Neural crest cell (in vitro differentiated cells): ENCODE measurements at places on chromosomes 12 and 14.

DNA sequence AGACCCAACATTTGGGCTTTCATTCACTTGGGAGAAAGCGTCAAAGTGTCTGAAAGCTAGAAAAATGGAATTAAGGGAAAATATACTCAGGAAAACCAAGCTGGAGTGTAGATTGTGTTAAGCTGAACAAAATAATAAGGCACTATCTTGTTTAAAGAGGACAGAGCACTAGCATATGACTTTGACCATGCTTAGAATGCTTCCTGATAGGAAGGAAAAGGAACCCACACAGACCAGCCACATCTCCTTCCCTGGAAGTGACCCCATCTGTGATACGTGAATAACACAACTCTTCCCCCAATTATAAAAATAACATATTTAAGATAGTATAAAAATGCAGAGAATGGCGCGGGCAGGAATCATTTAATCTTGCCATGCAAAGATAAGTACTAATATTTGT, 94.7 kb upstream of the BCL2L14 start:
- no peak for DNase-seq

DNA sequence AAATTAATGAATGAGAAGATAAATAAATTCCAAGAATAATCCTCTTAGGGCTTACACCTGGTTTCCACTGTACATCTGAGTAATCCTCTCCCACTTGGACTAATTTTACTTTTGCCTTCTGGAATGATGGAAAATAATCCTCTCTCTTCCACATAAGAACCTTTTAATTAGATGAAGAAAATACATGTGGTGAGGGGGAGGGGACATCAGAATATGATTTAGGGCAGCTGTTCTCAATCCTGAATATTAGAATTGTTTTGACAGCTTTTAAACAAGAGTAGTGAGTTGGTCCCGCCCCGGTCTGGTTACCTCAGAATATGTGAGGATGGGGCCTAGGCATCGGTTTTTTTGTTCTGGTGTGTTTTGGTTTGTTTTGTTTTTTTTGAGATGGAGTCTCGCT, 51.5 kb downstream of the HECTD4 start:
- DNase-seq = no peak

DNA sequence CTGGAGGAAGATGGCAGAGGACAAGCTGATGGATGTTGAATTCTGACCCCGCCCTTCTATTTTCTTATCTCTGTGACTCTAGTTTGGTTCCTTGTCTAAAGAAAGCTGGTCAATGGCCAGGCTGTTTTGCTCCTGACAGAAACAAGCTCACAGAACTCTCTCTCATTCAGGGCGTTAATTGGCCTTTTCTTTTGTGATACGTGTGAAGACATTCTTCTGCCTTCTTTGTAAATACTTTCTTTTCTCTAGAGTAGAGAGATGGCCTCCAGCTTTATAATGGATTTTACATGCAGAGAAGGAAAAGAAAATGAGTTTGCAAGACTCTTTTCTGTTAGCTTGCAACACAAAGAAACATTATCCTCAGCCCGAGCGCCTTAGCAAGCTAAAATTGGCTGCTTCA, 492.2 kb upstream of the CCDC196 start:
- DNase-seq = no peak

DNA sequence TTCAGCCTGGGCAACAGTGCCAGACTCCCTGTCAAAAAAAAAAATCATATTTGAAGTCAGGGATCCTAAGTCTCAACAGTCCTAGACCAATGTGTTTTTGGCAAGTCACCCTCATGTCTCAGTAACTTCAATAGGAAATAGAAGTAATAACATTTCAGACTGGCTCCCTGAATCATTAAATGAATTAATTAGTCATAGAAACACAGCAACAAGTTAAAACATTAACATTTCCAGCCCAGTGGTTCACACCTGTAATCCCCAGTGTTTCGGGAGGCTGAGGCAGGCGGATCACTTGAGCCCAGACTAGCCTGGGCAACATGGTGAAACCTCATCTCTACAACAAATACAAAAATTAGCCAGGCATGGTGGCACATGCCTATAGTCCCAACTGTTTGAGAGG, 125.2 kb downstream of the GTF2A1 start:
- no peak for DNase-seq

DNA sequence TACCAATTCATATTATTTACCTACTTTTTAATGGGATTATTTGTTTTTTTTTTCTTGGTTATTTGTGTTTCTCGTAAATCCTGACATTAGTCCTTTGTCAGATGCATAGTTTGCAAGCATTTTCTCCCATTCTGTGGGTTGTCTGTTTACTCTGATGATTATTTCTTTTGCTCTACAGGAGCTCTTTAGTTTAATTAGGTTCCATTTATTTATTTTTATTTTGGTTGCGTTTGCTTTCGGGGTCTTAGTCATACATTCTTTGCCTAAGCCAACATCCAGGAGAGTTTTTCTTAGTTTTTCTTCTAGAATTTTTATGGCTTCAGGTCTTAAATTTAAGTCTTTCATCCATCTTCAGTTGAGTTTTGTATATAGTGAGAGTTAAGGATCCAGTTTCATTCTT, 289.9 kb downstream of the AKAP6 start:
- DNase-seq = no peak

GRCh38 chr12:126926023-126926594, 1340.9 kb upstream of the TMEM132C start:
- DNase-seq = no peak
